ENCODE measurements at places on chromosomes 12 and 14.
A peak's percentile ranks its signal among the peaks of the same experiment; 100 is the strongest.

DNA sequence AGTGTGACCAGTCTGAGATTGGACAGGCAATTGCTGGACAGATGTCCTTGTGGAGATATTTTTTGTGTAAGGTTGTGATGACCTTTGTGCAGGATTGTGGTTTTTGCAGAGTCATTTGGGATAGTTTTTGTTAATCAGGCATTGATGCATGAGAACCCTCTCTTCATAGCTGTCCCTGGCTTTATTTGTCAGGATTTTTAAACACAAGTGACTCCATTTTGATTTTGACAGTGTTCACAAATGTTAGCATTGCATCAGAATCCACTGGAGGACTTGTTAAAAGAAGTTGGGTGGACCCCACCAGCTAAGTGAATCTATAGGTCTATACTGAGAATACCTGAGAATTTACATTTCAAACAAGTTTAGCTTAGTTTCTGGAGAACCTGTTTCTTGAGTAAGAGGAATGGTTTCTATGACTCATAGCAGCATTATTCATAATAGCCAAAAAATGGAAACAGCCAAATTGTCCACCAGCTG, 11.8 kb downstream of the FNTB start:
- no peak for DNase-seq

GRCh38 chr12:89421092-89421835, 69.0 kb upstream of the DUSP6 start:
- DNase-seq: no peak

DNA sequence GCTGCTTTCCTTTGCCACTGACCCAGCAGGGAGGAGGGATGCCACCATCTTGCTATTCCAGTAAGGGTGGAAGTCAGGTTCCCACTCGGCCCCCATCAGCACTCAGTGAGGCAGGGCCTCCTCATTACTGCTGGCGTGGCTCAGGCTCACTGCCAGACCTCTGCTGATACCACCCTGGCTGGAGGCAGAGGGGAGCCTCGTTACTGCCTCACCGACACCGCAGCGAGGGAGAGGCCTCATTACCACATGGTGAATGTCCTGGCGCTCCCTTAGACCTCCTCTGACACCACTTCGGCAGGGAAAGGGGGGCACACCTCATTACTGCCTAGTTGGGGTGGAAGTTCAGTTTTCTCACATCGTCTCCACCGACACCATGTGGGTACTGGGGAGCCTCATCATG, 354.1 kb downstream of the CACNA1C start:
- no peak for DNase-seq

DNA sequence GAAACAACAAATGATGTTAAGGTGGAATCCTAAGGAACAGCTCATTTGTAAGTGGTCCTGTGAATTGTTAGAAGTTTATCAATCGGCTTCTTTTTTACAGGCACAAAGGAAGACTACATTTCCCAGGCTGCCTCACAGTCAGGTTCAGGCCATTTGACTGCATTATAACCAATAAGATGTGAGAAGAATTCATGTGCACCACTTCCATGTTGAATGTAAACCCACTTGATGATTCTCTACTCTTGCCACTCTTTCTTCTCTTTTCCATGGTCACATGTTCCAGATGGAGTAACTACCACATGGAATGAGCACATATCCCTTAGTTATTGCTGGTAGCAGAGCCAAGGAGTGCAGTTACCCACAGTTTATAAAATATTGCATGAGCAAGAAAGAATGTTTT, 67.1 kb upstream of the GZMB start:
- DNase-seq: no peak

GRCh38 chr12:64160711-64161060, 61.4 kb downstream of the KICS2 start:
- DNase-seq: no peak

- DNase-seq: no peak
Measured at GRCh38 chr12:124603831-124604251, 36.4 kb upstream of the NCOR2 start.

DNA sequence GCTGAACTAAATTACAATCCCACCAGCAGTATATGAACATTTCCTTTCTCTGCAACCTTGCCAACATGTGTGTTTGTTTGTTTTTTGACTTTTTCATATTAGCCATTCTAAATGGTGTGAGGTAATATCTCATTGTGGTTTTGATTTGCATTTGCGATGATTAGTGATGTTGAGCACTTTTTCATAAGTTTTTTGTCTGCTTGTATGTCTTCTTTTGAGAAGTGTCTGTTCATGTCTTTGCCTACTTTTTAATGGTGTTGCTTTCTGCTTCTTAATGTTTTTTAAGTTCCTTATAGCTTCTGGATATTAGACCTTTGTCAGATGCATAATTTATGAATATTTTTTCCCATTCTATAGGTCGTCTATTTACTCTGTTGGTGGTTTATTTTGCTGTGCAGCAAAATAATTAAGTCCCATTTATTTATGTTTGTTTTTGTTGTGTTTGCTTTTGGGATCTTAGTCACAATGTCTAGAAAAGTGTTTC, 1262.9 kb downstream of the FSCB start:
- DNase-seq: no peak

GRCh38 chr12:42932936-42933335, 343.4 kb upstream of the PRICKLE1 start:
- DNase-seq: no peak

- DNase-seq: peak; percentile 49
Measured at GRCh38 chr12:132445884-132446632, 43.9 kb upstream of the FBRSL1 start.

DNA sequence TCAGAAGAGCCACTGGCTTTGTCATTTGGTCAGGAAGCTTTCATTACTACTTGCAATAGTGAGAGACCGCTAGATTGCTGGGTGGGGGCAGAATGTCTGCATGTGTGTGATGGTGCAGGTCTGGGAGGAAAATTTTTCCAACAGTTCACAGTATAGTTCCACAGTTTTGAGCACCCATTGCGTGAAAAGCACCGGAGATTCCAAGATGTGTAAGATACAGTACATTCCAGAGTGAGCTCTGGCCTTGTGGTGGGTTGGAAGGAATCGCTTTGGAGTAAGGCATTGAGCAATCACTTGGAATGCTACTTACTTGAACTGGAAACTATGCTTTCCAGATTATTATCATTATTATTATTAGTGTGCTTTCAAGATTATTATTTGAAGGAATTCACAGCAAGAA, 47.6 kb upstream of the FRMD6 start:
- no peak for DNase-seq

DNA sequence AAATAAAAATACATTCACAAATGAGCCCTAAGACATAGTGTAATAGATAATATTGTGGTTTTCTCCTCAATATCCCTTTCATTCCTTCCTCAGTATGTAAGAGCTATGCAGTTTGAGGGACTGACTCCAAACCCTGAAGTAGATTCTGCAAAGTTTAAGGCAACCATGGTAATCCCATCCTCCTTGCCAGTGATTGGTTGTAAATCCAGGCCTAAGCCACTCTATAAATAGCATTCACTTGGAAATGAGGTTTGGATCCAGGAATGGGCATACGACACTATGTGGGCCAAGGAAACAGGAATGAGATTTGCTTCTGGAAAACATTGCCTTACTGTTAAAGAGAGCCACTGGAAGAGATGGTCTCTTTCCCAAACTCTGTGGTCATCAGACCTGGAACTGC, 468.7 kb upstream of the SOX5 start:
- no peak for DNase-seq

GRCh38 chr12:98735821-98736220, 90.7 kb downstream of the APAF1 start:
- DNase-seq: no peak

- no peak for DNase-seq
Measured at GRCh38 chr12:57342207-57342691, 88.6 kb downstream of the R3HDM2 start.

- DNase-seq: no peak
Measured at GRCh38 chr14:89641495-89642175, 224.6 kb upstream of the FOXN3 start.

- no peak for DNase-seq
Measured at GRCh38 chr12:71400481-71400880, 39.1 kb upstream of the LGR5 start.

GRCh38 chr12:56040963-56041551, 661 bp upstream of the RPS26 start:
- no peak for DNase-seq

DNA sequence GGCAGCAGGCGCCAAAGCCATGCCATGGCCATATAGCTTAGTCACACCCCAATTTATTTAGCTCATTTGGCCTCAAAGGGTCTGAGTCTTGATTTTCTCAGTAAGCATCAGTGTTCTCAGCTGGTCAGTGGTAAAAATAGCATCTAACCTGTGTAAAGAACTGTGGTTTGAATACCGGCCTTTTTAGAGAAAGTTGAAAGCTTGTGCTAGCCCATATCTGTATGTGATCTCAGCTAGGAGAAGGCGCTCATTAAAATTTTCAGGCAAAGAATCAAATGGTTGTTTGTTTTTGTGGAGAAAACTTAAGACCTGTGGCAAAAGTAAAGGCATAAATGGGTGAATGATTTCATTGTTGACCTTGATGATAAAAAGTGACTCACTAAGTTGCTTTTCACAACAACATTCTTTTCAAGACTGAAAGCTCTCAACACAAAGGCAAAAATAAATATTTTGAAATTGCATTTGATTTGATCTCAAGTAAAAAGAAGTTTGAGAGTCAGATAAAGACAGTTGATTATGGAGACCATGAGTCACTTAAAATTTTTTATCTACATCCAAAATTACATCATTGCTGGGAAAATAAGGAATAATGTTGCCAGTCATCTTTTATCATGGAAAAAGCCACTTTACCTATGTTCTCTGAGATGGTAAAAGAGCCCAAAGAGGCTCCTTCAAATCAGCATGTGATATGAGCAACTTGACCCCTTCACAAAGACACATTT, 128.5 kb upstream of the RGS6 start:
- DNase-seq: no peak

GRCh38 chr14:95495538-95496025, 20.9 kb downstream of the SYNE3 start:
- no peak for DNase-seq

GRCh38 chr12:67002720-67003119, 266.4 kb upstream of the CAND1 start:
- DNase-seq: no peak

- no peak for DNase-seq
Measured at GRCh38 chr14:68333262-68333661, 459.6 kb downstream of the ZFP36L1 start.

DNA sequence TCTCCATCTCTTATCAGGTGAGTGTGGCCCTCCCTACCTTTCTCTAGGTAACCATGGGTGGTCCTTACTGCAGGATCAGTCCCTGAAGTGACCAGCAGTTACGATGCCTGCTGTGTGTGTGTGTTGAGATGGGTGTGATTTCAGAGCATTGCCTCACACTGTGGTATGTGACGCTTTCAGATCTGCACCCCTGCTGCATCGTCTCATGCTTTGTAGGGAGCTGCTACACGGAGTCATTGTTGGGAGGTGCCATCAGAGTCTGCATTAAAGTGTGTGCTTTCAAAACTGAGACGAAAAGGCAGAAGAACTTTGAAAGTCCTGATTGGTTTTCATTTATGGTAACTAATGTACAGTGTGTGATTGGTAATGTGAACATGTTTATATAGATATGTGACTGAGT, 150.5 kb downstream of the PELI2 start:
- no peak for DNase-seq

DNA sequence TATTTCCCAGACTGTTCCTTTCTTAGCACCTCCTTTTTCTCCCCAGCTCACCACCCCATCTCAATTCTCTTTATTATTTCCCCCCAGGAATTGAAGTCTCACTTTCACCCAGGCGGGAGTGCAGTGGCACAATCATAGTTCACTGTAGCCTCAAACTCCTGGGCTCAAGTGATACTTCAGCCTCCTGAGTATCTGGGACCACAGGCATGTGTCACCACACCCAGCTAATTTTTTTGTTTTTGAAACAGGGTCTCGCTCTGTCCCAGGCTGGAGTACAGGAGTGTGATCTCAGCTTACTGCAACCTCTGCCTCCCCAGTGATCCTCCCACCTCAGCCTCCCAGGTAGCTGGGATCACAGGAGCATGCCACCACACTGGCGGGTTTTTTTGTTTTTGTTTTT, 11.0 kb downstream of the RACGAP1 start:
- DNase-seq: no peak

DNA sequence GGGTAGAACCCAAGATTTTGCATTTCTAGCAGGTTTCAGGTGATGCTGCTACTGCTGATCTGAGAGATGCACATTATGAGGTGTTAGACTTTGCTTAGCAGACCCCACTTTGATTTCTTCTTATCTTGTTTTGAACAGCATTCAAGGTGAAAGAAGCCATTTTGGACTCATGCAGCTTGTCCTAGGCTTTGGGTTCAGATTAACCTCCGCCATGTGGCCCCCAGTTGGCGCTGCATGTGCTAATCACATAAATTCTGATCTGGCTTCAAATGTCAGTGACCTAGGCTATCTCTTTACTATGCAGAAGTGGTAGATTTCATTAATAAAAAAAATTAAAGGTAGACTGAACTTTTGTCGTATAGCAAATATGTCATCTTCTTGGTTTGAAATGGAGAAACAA, 89.8 kb upstream of the DYRK2 start:
- no peak for DNase-seq

GRCh38 chr12:126704609-126705008, 1562.4 kb upstream of the TMEM132C start:
- no peak for DNase-seq

- no peak for DNase-seq
Measured at GRCh38 chr14:59020382-59020781, 168.1 kb upstream of the DAAM1 start.

DNA sequence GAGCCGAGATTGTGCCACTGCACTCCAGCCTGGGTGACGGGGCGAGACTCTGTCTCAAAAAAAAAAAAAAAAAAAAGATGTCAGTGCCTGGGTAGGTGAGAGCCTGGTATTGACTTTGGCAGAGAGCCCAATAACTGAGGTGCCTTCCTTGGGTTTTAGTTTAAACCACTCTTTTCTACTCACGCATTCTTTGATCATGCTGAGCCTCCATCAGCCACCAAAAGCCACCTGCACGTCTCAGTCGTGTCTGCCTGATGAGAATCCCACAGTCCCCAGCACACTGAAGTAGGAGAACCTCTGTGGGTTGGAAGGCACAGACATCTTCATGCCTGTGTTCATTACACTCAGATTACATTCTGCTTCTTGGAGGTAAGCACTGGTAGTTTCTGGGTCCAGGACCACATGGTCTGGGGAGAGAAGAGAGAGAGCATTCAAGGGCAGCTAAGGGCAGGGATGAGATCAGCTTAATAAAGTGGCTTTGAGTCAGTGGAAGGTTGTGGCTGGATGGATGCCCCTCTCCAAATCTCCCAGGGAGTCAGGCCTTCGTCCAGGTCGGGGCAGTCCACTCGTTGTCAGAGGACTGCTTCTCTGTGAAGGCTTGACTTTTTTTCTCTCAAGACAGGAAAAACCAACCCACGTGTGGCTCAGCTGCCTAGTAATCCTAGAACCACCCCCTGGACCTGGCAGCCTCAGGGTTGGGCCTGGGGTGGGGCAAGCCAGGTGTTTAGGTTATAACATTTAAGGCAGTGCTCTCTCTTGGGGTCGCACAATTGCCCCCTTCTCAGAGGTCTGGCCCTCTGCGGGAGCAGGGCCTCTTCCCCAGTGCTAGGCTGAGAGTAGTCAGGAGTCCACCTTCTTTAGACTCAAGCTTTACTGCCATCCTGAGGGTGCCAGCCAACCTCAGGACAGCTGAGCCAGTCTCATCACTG, 32.6 kb upstream of the MAX start:
- DNase-seq: no peak

GRCh38 chr12:48017496-48017895, 13.2 kb upstream of the COL2A1 start:
- no peak for DNase-seq

Data from T-helper 17 cell (primary cell).